ENCODE measurements at places on chromosomes 12 and 14. TPM values are rescaled to one million over a fixed set of nuclear protein-coding genes. Genes with fewer than 3 reads are reported as not detected.

MEG3 gene
- total RNA-seq: 14.3 TPM

- DNase-seq: no peak
These were observed 668 bp downstream of the MRPS35 start for GRCh38 chr12:27711317-27711682.

- no peak for DNase-seq
These were observed 63.4 kb upstream of the CCND2 start for GRCh38 chr12:4210183-4210582.

DNA sequence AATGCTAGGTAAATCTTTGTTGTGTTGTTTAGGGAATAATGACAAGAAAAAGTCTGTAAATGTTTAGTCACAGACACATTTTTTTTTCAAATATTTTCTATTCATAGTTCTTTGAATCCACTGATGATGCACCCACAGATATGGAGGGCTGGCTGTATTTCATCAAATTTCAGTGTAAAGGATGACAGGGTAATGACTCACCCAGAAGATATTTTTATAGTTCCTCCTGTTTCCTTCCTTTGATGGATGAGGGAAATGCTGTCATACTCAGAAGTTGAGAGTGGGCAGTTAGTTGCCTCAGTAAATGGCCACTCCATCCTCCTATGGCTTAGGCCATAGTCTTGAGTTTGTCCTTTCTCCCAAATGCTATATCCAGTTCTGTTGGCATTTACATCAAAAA lies 76.9 kb upstream of the REP15 start:
- peak; percentile 70 for DNase-seq

- DNase-seq: no peak
These were observed 8.3 kb upstream of the STAT6 start for GRCh38 chr12:57119294-57120085.

DNA sequence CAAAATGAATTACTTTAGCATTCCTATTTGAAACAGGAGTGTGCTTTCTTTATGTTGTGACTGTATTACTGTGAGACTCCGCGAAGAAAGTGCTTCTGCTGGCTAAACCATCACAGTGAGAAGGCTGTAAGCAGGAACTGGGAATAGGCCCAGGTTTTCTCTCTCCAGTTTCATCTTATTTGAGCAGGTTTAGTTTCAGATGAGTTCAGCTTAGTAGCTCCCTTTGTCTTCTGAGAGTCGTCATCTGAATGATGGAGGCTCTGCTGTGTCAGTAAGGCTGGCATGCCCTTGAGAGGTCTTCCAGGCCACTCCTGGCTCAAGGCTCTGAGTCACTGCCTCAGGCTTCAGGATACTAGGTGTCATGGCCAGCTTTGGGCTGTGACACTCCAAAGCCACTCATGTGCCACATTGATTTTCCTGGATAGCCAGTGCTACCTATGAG lies 205.6 kb upstream of the RGS6 start:
- no peak for DNase-seq

DAO gene
- not detected for total RNA-seq

- DNase-seq: no peak
These were observed 82.9 kb downstream of the ARF6 start for GRCh38 chr14:49975799-49976198.

NGB gene
- 0.35 TPM for total RNA-seq

DNA sequence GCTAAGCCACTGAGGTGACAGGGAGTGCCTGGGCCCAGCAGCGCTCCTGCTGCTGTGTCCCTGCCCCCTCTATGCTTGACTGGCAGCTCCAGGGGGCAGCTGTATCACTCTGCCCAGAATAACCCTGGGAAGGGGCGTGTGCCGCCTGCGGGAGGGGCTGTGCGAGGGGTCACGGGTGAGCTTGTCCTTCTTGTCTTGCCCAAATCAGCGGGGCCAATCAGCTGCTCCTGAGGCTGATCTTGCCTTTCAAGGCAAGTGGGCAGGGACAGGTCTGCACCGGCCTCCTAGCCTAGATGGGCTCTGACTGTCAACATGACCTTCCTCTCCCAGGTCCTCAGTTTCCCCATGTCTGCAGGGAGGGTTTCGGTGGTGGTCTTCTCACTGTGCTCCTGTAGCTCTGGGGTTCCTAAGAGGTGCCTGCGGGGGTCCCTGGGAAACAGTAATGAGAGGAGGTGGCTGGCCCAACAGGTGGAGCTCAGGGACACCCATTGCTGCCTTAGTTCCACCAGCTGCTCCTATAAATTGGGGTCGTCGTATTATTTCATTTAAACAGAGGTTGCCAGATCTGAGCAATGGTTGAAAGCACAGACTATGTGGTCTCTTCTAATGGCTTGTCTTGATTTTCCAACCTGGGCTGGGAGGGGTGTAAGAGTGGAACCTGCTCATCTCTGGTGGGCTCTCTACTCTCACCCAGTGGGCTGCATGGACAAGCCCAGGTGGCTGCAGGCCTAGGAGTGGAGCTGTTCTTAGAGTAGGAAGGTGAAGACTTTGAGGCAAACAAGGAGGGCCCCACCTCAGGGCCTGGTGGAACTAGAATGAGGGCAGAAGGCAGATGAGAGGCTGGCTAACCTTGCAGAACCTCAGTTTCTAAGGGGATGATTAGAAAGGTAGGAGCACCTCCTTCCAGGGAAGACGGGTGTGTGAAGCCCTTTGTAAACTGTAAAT lies 11.7 kb downstream of the RTL1 start:
- no peak for DNase-seq

DNA sequence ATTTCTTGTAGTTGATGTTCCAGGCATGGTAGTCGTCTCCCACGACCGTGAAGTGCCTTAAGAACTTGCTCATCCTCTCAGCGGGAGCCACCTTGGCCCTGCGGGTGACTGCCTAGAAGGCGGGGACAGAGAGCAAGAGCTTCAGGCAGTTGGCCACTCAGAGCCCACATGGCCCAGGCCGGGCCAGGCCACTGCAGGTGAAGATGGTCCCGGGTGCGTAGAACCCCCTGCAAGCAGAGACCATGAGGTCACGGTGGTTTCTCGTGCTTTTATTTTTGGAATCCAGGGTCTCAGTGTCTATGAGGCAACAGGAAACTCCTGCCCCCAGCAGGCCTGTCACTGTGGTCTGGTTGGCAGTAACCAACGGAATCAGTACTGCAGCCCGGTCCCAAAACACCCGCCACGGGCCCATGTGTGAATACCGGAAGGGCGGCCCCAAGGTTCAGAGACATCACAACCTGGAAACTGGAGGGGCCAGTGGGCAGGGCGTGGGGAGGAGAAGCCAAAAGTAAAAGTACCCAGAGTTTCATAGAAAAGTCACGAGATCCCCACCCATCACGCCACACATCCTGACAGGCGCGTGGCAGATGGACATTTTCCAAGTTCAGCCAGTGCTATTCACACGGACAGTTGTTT lies 27.5 kb downstream of the HVCN1 start:
- no peak for DNase-seq

LALBA gene
- total RNA-seq: not detected

REP15 gene
- 4.0 TPM for total RNA-seq

RIN3 gene
- 2.1 TPM for total RNA-seq

DNA sequence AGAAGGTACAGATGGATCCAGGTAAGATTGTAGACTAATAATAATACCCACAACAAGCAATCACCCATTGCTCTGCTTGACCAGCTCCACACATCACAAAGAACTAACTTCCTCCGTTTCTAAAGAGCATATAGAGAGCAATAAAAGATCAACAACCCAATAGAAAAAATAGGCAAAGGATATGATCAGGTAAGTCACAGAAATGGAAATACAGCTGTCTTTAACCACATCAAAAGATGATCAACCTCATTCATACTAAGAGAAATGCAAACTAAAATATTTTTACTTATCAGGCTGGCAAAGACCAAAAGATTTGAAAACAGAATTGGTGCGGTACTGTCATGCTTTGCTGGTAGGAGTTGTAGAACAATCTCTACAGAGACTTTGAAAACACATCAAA lies 8.9 kb downstream of the C2CD5 start:
- DNase-seq: no peak
